Activated CD4-positive, alpha-beta T cell treated with anti-CD3 and anti-CD28 coated beads, Interleukin-2, amount 10 ng/mL, durations not matched to agents 24 days and 14 days (primary cell): ENCODE measurements at places on chromosomes 5 and 9. TPM values are rescaled to one million over a fixed set of nuclear protein-coding genes. Genes with fewer than 3 reads are reported as not detected.

The LMNB1 gene
- 223 and 225 TPM in 2 replicates for total RNA-seq

The INSL6 gene
- not detected in 2 replicates for total RNA-seq

The ZNF367 gene
- total RNA-seq: 21.7 and 22.1 TPM in 2 replicates

The OTULINL gene
- total RNA-seq: 9.4 and 11.4 TPM in 2 replicates

The C5orf46 gene
- total RNA-seq: not detected in 2 replicates

The INSL4 gene
- not detected in 2 replicates for total RNA-seq

The COL23A1 gene
- total RNA-seq: 0.07 and 0.09 TPM in 2 replicates

The TAF1L gene
- total RNA-seq: 0.05 TPM in 1 of 2 replicates, not detected in the other
